Stimulated activated naive CD8-positive, alpha-beta T cell treated with anti-CD3 and anti-CD28 coated beads, Interleukin-15, amount 100 ng/mL, for 72 hours (primary cell): ENCODE measurements at places on chromosomes 6 and 20.

GRCh38 chr6:8881663-8882062, 446.3 kb upstream of the SLC35B3 start:
- no peak for DNase-seq

DNA sequence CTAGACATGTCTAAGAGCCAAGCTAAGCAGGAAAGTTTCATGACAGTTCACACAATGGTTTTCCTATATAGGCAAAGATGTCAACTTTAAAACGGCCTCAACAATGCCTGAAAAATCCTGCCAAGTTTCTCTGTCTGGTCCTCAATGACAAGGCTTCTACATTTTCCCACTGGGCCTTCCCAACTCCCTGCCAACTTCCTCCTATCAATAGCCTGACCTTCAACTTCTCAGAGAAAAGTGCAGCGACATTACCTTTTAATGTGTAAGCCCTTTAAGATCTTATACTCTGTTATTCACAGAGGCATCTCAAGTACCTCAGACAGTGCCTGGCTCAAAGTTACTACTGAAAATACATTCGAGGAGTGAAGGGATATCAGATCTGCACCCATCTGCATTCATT, 56.2 kb upstream of the BTBD3 start:
- no peak for DNase-seq

DNA sequence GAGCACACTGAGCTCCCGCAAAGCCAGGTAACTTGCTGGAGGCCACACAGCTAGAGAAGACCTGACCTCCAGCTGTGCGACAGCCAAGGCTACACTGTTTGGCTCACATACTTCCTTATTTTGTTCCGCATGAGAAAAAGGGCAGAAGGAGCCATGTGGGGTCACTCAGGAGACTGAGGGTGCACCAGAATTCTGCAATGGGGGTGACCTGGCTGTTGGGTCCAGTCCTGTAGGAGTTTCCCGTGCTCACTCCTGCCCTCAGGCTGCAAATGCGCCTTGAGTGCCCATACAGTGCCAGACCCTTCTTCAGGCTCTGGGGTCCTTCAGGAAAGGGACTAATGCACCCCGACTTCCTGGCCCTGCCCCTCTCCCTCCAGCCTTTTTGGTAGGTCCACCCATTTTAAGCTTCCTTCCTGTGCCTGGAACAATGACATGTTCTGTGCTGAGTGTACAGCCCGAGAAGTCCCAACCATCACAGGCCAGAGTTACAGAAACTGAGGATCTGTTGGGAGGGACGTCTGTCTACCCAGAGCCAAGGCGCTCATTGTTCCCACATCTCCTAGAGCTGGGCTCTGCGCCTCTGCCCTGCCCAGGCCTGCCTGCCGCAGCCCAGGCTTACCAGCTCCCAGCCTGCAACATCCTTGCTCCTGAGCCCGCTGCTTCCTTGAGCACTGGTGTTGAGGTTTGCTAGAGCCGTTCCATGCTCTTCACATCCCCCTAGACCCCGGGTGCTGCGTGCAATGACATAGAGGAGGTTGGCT, 33.5 kb upstream of the CD93 start:
- no peak for DNase-seq

- DNase-seq: no peak
Measured at GRCh38 chr6:170376386-170377043, 70.0 kb downstream of the FAM120B start.

GRCh38 chr6:46368169-46368536, 123.1 kb downstream of the RCAN2 start:
- DNase-seq: no peak

DNA sequence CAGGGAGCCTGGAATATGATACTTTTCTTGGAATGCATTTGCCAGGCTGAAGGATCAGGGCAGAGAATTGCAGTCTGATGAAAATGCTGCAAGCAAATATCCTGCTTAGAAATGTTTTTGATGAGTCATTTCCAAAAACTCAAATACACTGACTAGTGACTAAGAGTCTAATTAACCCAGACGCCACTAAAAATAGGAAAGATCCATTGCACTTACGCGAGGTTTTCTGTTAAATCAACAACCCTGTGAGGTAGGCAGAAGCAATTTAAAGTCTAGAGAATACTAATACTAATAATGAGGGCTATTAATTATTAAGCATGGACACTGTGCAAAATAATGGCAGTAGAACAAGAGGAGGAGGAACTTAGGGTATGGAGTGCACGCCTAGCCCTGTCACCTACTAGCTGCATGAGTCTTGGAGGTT, 130.1 kb upstream of the DOK5 start:
- DNase-seq: no peak

DNA sequence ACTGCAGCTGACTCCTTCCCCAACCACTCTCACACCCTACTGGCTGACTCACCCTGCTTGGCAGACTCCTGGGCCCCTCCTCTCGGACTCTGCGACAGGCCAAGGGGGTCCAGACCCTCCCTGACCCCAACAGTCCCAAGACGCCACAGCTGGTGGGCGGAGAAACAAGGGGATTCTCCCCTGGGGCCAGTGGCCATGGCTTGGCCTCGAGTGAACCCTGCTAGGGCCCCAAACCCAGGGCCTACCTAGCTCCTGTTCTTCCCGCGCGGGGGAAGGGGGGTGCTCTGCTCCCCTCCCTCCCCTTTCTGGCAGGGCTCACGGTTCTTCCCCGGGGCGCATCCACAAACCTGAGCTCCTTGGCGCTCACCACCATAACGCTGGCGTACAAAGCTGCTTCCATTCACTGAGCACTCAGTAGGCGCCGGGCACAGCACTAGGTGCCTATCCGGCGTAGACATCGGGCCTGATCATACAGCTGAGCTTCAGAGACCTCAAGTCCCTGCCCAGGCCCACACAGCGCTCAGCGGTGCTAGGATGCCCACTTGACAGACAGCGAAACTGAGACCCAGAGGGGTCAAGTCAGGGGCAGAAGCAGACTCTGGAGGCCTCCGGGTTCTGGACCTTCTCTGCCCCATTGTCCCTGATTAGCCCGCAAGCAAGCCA, 597 bp downstream of the ADA start:
- peak; percentile 51 for DNase-seq

GRCh38 chr6:129497481-129498441, 212.2 kb downstream of the ARHGAP18 start:
- DNase-seq: no peak

GRCh38 chr6:63923139-63923739, 287.6 kb downstream of the PHF3 start:
- no peak for DNase-seq

- DNase-seq: no peak
Measured at GRCh38 chr6:150638765-150639164, 39.1 kb downstream of the PLEKHG1 start.

DNA sequence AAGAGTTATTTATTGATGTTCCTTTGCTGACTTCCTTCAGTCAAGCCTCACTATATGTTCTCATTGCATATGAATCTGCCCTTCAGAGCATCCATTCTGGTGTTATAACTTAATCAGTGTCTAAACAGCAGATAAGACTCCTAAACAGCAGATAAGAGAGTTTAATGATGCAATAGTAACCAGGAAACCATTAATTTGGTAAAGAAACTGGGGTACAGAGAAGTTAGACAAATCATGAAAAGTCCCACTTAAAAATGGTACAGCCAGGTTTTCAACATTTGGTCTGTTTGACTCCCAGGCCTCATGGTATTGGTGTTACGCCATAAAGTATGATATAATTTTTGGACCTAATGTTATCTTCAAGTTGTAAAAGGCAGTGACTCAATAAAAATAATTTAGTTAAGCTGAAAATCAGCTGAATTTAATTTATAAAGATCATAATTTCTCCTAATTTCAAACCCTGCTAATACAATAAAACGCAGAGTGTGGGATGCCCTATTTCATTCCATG, 127.4 kb upstream of the DST start:
- DNase-seq: no peak

- peak; percentile 42 for DNase-seq
Measured at GRCh38 chr20:19828232-19828631, 70.2 kb downstream of the RIN2 start.

DNA sequence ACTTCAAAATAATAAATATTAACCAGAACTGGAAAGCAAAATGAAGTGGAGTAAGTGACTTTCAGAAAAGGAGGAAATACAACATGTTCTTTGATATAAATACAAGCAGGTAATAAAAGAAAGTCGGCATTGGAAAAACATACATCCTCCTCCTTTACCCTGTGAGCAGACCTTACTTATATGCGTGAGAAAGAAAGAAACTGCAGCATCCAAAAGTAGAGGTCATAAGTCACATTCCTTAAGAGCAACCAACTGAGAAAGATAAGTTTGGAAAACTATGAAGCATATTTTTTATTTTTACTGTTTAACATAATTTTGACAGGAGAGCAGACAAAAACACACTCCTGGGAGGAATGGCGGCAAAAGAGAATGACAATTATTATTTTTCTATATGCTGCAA, 155.5 kb downstream of the HACE1 start:
- DNase-seq: no peak

DNA sequence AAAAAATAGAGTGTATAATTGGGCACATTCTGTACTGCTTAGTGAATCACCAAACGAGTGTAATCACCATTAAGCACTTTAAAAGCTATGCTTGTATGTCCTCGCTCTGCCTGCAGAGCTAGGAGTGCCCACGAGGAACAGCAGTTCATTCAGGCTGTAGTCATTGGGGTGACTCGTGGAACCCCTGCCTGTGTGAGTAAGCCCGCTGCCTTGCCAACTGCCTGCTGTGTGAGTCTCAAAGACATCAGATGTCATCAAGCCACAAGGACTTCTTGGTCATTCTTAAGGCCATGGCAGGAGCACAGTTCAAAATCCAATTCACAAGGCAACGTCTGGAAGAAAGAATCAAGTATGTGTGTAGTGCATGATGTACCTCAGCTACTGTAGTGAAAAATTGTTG, 60.4 kb downstream of the FOXO3 start:
- no peak for DNase-seq

GRCh38 chr20:32018269-32019155, 8.3 kb downstream of the CCM2L start:
- DNase-seq: peak; percentile 31

GRCh38 chr20:9392892-9393857, 121.2 kb upstream of the LAMP5 start:
- no peak for DNase-seq

DNA sequence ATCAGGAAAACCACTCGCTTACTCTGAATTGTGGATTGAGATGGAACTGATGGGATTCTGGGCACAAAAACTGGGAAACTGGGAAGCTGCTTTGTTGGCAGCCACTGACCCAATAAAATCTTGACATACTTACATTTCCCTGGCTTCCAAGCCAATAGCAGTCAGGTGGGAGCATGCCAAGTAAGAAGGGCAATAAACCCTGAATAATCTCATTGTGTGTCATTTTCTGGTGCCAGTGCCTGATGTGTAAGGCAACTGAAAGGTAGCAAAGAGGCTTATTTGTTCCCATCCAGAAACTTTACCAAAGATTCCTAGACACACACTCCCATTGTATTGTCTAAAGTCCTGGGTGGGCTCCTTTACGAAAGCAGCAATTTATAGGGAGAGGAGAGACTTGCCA, 93.2 kb downstream of the TBX18 start:
- DNase-seq: no peak

GRCh38 chr6:113823916-113824315, 33.2 kb upstream of the MARCKS start:
- no peak for DNase-seq

DNA sequence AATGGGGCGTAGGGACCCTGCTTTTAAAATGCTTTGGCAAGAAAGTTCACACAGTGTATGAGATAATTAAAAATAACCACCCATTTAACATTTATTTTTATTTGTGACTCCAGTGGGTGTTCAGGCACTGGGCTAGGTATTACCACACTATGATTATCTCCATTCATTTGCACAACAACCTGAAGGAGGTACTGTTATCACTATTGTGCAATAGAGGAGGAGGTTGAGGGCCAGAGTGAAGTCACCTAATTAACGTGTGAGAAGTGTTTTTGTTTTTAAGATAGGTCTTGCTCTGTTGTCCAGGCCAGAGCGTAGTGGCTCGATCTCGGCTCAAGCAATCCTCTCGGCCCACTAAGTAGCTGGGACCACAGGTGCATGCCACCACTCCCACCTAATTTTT, 29.2 kb downstream of the MAK start:
- no peak for DNase-seq

DNA sequence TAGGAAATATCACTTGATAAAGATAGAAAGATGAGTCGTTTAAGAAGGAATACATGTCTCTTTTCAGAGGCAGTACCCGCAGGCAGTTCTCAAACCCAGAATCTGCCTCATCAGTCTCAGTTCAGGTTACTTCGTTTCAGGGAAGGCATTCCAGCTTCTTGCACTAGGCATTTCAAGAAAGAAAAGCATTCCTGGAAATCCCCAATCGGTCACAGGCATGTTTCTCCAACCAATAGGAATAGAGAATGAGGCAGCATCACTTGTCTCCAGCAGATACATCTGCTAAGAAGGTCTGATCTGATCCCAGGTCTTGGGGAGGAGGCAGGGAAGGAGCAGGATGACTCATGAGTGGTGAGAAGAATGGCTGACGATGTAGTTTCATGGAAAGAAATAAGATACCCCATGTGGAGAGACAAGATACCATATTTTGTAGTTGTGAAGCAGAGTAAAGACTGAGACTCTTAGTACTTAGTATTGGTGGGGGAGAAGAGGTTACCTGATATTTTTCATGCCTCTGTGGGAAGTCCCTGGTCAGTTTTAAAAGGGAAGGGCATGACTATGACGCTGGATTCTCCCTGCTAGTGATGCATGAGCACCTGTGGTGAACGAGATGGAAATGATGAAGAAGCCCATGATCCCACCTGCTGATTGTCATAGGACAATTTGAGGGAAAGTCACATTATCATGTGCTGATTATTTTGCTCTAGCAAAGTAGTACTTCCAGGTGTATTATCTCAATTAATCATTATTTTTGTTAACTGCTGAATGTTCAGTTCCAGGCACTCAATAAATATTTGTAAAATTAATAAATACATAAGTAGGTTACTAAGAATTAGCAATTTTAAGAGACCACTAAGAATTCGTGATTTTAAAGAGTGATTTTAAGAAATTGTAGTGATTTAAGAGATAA, 20.3 kb upstream of the HLA-DRB1 start:
- DNase-seq: peak; percentile 60

DNA sequence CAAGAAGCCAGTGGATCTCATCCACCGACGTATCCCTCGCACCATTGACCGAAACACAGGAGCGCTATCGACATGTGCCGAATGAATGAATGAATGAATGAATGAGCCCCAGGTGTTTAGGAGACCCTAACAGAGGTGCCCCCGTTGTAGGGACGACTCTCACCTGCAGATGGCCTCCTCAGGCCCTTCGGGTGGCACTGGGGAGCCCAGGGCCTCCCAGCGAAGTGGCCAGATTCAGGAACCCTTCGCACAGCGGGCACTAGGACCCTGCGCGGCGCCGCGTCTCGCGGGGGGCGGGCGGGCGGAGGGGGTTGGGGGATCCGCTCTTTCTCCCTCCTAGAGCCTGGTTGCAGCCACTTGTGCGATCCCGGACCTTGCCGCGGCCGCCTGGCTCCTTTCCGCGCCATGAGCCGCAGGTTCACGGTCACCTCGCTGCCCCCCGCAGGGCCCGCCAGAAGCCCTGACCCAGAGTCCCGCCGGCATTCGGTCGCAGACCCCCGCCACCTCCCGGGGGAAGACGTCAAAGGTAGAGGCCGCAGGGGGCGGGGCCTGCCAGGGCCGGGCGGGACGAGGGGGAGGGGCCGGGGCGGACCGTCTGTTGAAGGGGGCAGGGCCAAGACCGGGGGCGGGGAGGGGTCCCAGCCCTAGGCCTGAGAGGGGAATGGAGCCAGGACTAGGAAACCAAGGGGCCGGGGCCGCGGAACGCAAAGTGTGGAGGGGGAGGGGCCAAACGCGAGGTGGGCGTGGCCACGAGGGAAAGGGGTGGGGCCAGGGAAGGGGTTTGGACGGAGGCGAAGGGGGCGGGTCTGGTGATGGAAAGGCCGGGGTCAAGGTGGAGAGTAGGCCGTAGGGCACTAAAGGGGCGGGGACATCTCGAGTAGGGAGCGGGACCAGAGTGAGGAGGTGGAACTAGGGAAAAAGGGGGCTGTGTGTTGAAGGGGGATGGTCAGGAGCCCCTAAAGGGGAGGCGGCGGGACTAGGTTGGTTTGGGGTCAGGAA, 7.4 kb upstream of the SLC12A5 start:
- DNase-seq: peak; percentile 67
